ENCODE measurements at places on chromosomes 2 and 18.

GRCh38 chr2:74149570-74150319, 2.0 kb upstream of the BOLA3 start:
- no peak for DNase-seq

GRCh38 chr18:41873730-41874129, 81.3 kb upstream of the PIK3C3 start:
- DNase-seq = no peak

GRCh38 chr2:227285741-227286236, 39.3 kb upstream of the MFF start:
- no peak for DNase-seq

DNA sequence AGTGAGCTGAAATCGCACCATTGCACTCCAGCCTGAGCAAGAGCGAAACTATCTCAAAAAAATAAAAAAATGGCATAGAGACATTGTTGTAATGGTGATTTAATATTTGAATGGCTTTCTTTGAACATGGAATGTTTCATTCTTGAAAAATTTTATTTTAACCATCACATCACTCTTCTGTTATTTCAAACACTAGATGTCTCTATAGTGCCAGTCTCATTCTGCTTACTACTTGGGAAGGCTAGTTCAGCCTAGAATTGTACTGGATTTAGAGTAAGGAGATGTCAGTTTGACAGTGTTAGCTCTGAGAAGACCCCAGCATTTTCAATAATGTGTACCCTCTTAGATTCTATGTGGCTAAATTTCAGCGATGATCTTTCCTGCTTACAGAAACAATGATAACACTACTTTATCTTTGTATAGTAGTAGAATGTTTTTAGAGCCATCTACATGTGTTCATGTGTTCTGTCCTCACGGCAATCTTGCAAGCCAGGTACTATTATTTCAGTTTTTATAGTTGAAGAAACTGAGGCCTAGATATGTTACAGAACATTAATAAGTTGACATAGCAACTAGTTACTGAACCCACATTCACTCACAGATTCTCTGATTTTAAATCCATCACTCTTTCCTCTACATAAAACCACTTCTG, 142.9 kb upstream of the ZSWIM2 start:
- no peak for DNase-seq

DNA sequence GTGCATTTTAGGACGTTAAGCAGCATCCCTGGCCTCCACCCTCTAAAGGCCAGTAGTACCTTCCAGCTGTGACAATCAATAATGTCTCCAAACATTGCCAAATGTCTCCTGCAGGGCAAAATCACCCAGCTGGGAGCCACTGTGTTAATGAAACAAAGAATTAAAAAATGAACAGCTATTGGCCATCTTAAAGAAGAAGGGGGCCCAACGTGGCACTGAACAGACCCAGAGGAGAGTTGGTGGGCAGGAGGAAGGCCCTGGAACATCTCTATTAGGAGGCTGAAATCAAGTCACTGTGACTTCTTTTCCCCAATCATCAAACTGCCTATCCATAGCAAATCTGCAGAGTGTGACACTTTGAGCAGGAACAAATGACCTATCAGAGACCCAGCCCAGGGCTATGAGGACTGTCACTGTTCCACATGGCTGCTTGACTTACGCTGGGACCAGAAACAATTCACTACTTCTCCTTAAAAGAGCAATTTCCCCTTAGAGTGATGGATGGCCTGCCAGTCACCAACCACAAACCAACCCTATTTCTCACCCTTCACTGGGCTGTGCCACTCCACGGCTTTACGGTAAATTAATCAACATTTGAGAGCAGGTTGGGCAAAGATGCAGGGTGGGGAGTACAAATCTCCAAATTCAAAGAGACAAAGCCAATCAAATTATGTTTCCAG, 35.2 kb upstream of the TEX51 start:
- DNase-seq = no peak

DNA sequence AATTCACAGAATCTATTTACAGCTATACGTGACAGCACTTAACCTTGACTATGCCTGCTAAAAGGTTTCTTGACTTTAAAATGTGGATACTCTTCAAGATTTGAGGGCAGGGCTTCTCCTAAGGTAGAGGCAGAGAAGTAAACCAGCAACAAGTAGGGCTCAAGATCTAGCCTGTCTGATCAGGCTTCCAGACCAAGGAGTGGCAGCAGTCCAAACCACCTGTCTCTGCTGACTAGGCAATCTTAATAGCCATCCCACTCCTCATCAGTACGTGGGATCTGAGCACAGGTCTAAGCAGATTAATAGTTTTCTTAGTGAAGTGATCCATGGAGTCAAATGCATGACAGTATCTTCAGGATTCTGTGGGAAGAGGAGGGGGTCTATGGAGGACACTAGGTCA, 100.4 kb downstream of the GPD2 start:
- DNase-seq = no peak
